ENCODE measurements at places on chromosomes 4 and X. TPM values are rescaled to one million over a fixed set of nuclear protein-coding genes. Genes with fewer than 3 reads are reported as not detected.

GRCh38 chrX:107775000-107775733 is 420 bp downstream of the TSC22D3 start:
- DNase-seq = no peak

F9 gene
- total RNA-seq = not detected

GRCh38 chr4:187190390-187190789 is 466.7 kb upstream of the FAT1 start:
- DNase-seq = no peak

TCEAL2 gene
- total RNA-seq = 3.1 TPM

KCNE5 gene
- 0.47 TPM for total RNA-seq

DNA sequence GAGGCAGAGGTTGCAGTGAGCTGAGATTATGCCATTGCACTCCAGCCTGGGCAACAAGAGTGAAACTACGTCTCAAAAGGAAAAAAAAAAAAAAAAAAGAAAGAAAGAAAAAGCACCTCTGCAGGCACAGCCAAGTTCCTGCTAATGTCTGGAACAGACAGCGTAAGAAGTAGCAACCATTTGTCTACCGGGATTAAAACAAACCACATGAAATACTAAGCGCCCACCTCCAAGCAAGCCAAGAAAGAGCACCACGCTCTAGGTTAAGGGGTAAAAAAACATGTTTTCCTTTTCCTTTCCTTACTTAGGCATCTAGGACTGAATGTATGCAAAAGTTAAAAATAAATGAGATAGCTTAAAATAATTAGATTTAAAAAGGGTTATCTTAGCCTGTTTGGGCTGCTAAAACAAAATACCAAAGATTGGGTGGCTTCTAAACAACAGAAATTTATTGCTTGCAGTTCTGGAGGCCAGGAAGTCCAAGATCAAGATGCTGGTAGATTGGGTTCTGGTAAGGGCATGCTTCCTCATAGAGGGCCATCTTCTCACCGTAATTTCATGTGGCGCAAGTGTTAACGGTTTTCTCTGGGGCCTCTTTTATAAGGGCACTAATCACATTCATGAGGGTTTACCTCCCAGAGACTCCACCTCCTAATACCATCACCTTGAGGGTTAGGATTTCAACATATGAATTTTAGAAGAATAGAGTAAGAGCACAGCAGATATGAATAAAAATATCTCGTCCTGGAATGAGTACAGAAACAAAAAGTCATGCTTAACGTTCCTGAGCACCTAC is 12.3 kb downstream of the GPC4 start:
- DNase-seq = no peak

DNA sequence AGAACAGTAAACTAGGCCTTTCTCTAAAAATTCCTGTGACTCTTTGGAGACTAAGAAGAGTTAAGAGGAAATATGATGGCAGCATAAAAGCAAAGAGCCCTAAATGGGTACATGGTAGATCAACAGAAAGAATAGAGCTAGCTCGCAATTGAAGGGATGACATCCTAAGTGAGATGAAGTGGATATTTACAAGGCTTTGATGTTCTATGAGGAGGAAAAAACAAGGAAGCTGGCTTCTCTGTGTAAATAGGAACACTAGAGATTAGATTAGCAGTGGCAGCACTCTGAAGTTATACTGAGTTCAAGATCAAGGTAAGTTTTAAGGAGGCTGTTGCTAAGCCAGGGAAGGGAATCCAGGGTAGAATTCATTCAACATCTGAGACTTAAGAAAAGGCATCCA is 73.1 kb upstream of the MBNL3 start:
- no peak for DNase-seq

SASH3 gene
- total RNA-seq = 4.4 TPM

GRCh38 chr4:13396161-13396560 is 88.0 kb downstream of the RAB28 start:
- no peak for DNase-seq

- DNase-seq = no peak
Observed at GRCh38 chr4:11704186-11704830, 275.6 kb upstream of the HS3ST1 start.

DNA sequence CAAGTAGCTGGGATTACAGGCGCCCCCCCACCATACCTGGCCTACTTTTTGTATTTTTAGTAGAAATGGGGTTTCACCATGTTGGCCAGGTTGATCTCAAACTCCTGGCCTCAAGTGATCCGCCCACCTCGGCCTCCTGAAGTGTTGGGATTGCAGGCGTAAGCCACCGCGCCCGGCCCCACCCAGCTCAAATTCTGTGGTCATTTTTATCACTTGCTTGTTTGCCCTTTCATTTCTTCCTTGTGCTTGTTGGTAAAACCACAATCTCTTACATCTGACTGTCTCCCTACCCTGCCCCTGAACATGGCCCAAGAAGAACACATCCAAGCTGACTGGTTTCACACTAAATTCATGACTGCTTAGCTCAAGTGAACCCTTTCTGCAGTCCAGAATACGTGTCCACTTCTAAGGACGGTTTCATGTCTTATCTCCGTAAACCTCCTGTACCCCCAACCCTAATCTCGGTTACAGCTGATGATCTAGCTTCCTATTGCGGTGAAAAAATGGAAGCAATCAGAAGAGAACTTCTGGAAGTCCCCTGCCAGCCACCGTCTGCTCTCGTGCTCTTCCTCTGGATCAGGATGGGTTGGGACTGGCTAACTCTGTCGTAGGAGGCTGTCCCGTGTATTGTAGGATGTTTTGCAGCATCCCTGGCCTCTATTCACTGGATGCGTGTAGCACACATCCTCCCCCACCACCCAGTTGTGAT is 5.4 kb upstream of the RS1 start:
- no peak for DNase-seq

- DNase-seq = no peak
Observed at GRCh38 chr4:7652906-7653305, 218.2 kb upstream of the PSAPL1 start.

- DNase-seq = no peak
Observed at GRCh38 chr4:136476753-136477152, 1055.5 kb downstream of the PCDH18 start.

Data from right cardiac atrium (tissue), 5 donors.